ENCODE measurements at places on chromosomes 2 and 18.

GRCh38 chr2:135182601-135183000, 130.5 kb downstream of the RAB3GAP1 start:
- no peak for DNase-seq

DNA sequence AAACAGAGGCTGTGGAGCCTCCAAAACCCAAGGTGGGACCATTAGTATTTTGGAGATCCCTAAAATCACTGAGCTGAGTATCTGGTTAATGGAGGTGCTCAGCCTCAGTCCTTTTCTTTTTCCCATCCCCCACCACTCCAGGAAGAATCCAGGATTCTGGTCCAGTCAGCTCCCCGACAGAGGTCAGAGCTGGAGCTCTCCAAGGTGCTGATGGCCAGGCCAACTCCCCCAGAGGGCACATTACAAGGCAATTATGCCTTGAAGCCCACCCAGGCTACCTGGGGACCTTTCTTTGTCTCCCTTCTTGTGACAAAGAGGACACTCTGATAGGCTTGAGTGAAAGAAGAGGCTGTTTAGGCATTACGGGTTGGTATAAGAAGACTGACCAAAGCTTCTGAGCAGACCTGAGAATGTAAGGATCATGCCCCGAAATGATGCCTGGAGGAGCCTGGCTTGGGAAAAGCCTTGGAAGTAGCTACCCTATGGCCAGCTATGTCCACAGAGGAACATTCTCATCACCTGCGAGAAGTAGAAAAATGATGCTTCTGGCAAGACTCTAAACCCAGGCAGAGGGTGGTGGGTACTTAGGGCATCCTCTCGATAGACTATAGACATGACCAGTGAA, 102.5 kb upstream of the LDAH start:
- DNase-seq, result no peak

- DNase-seq, result no peak
Observed at GRCh38 chr2:108835040-108835439, 48.5 kb downstream of the CCDC138 start.

DNA sequence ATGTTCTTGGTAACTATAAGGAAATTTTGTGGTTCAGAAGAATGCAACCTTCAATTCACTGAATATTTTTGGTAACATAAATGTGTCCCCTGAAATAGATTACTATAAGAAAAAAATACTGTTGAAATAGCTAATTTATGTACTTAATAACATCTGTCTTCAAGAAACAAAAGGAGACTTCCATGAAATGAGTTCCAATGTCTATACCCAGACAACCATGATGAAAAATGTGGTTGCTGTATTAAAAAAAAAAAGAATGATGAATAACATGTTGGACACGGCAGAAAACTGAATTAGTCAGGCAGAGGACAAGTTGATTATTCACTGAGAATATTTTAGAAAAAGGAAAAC, 98.5 kb downstream of the TACR1 start:
- no peak for DNase-seq

DNA sequence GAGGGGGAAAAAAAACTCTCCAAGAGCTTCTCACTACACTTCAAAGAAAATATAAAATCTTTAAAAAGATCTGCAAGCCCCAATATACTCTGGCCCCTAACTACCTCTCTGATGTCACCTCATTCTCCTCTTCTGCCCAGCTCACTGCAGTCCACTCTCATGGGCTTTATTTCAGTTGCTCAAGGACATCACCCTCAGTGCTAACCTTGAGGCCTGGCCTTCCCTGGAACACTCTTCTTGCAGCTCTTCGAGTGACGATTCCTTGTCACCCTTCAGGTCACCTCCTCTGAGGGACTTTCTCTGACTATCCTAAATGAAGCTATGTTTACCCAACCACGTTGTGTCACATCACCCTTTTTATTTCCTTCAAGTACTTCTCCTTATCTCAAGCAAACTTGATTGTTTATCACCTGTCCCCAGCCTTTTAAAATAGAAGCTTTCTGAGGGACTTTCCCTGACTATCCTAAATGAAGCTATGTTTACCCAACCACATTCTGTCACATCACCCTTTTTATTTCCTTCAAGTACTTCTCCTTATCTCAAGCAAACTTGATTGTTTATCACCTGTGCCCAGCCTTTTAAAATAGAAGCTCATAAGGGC, 10.4 kb downstream of the RTTN start:
- no peak for DNase-seq

GRCh38 chr2:238784671-238785527, 63.0 kb upstream of the TWIST2 start:
- DNase-seq, result peak; percentile 45

DNA sequence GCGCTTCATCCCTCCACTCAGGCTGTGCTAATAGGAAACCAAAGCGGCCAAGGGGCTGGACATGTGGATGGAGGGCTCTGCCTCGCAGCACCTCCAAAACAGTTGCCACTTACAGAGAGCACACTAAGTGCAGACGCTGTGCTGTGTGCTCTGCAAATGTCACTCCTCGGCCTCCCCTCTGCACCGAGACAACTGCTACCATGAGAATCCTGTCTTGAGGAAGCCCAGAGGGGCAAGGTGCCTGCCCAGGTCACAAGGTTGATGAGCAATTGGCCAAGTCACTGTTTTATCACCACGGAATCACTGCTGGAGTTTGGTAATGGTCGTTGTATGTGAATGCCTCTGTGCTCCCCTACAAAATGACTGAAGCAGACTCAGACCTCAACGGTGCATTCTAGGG, 132.2 kb downstream of the SEPTIN10 start:
- DNase-seq, result no peak

- DNase-seq, result no peak
Observed at GRCh38 chr2:236464140-236464539, 105.5 kb upstream of the ACKR3 start.

- no peak for DNase-seq
Observed at GRCh38 chr2:210132239-210132638, 39.0 kb downstream of the KANSL1L start.

DNA sequence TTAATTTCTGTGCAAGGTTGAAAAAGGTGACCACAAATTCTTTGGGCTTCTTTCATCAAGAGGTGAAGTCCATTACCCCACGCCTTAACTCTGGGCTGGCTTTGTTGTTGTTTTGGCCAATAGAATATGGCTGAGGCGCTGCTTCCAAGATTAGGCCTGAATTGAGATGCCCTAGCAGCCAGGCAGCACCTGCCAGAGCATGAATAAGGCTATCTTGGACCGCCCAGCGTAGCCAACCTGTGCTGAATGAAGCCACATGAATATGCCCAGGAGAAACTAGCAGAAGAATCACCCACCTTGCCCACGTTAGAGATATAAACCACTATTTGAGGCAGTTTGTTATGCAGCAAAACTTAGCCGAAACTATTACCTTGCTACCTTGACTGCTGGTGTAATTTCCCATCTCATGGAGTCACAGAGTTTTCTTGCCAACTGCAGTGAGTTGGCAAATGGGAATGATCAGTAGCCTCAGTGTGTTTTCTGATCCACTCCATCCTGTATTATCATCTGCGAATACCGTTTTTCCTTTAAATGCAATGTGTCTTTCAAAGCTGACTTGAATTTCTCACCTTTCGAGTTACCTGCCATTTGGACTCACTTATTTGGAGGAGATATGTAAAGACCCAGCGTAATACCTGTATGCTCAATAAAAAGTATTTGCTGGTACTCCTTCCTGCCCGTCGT, 679 bp downstream of the TSGA10 start:
- no peak for DNase-seq

GRCh38 chr2:190849774-190850173, 30.8 kb upstream of the GLS start:
- DNase-seq, result no peak

DNA sequence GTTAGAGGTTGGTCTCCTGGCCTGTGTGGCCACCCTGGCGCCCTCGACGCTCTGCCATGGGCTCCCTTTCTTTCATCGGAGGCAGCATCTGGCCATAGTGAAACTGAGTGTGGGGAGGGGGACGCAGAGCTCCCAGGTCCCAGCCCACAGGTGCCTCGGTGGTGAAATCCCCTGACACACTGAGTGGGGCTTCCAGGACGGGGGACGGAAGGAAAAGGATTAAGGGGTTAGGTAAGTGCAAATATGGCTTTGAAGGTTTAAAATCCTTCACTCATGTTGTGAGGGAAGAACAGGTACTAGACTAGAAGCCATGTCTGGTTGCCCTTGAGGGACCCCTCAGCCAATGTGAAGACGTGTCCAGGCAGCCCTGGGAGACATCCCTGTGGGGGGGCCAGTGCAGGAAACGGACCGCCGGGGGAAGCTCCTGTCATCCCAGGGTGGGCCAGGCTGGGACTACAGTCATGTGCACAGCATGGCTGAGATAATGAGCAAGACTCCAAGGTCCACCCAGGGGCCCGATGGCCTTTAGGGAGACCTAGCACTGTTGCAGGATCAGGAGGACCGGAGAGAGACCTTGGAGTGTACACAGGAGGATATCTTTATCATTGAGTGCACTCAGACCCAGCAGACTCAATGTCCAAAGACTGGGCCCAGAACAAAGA, 36.3 kb downstream of the RTP5 start:
- no peak for DNase-seq

DNA sequence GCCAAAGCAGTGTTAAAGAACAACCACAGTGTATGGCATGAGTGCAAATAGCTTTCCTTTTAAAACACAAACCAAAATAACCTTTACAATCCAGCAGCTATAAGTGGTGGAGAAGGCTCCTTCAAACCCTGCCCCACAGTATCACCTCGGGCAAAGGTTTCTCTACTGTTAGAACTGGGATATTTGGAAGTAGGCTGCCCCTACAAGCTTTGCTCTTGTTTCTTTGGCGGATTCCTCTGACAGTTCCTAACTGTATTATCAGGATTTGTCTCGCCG, 214.8 kb downstream of the ZNF521 start:
- DNase-seq, result no peak

DNA sequence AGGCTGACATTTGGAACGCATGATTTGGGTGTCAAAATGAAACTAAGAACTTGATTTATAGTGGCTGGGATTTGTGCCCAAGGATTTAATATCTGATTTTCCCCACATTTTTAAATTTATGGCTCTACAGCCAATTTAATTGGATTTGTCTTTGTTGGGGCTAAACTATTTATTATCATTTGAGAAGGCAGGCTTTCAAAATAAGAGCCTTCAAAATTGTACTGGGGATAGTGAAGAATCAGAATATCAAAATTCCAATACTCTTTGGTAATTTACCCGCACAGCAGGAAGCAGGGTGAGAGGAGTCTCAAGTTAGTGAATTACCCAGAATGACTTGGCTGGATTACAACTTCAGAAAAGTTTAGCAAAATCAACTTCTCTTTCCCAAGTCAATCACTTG, 278.1 kb downstream of the LRATD1 start:
- no peak for DNase-seq

DNA sequence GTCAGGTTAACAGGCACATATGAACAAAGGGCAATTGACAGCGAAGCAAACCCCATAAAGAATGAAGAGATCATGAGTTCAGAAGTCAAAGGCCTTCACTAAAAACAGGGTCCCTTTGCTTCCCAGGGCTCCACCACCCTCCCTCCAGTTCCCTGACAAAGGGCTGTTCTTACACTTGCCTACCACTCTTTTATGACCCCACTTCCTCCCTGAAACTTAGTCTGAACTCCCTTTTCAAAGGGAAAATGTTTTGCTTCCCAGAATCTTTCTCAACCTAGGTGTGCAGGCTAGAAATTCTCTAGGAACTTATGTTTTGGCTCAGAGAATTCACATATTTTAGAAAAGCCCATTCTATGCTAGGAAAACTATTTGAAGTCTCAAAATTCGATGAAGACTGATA, 86.0 kb upstream of the ITGA4 start:
- DNase-seq, result no peak

GRCh38 chr18:3875961-3876360, 426.0 kb downstream of the TGIF1 start:
- DNase-seq, result no peak

DNA sequence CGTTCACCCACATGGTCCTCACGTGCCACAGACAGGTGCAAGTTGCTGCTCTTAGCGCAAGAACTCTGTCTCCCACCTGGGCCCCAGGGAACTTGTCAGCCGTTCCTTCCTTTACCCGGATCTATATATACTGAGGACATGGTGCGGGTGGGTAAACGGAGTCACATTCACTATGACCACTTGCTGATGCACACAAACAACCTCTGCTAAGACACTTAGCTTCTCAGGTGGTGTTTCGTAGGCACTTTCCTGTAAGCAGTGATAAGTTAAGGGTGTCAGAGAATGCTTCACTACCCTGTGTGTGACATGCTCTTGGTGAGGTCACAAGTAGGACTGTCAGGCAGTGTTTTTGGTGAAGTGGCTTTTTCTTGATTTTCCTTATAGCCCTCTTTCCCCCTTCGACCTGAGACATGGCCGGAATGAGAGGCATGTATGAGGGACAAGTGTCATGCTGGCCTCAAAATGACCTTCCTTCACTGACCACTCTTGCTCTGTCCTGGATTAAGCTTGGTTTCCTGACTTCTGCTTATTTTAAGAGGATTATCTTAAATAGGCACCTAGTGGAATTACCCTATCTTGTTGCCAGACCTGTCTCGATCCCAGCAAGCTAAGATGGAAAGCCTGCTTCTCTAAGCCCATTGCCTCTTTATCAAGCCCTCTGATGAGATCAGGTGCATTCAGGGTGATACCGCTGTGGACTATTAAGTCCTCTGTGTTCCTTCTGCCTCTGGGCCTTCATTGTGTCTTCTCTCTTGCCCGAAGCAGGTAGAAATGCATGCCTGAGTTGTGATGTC, 97.1 kb upstream of the CELF4 start:
- no peak for DNase-seq

DNA sequence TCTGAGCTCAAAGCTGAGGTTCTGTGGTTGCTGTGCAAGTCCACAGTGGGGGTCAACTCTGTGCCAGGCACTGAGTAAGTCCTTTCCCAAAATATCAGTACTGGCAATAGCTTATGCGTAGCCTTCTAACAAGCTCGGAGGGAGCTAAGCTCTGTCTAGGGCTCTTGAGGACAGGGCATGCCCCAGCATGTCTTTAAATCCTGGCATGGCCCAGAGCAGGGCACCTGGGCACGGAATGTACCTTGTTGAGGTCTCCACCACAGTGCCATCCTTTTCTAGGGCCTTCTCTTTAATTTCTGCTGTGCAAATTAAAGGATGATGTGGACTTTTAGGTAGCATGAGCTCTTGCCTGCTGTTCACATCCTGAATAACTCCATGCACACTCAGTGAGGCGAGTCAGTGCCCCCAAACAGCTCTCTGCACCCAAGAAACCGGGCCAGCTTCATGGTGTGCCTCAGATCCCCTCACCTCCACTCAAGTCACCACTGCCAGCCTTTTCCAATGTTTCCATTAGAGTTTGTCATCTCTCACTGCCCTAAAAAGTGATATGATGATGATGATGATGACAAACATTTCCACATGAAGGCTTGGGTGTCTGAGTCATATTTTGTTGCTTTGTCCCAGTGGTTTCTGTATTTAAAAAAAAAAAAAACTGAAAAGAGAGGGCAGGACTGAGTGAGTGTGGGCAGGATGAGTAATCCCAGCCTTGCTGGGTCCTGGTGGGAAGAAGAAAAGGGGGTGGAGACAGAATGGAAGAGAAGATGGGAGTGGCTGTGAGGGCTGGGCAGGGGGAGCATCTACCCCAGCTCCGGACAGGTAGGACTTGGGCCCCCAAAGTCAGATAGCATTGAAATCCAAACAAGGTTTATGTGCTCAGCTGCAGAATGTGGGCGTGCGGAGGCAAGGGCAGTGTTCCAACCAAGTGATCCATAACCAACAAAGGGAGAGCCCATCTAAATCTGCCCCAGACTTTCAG, 78.9 kb downstream of the ZBTB7C start:
- DNase-seq, result peak; percentile 13

GRCh38 chr18:34576622-34577021, 133.5 kb upstream of the DTNA start:
- DNase-seq, result no peak
